ENCODE measurements at places on chromosomes 13 and 19.

GRCh38 chr13:79874396-79875360, 393.7 kb downstream of the NDFIP2 start:
- DNase-seq, result peak; percentile 24

- DNase-seq, result peak; percentile 22
These were observed 52.2 kb upstream of the CYP4F8 start for GRCh38 chr19:15562861-15563260.

DNA sequence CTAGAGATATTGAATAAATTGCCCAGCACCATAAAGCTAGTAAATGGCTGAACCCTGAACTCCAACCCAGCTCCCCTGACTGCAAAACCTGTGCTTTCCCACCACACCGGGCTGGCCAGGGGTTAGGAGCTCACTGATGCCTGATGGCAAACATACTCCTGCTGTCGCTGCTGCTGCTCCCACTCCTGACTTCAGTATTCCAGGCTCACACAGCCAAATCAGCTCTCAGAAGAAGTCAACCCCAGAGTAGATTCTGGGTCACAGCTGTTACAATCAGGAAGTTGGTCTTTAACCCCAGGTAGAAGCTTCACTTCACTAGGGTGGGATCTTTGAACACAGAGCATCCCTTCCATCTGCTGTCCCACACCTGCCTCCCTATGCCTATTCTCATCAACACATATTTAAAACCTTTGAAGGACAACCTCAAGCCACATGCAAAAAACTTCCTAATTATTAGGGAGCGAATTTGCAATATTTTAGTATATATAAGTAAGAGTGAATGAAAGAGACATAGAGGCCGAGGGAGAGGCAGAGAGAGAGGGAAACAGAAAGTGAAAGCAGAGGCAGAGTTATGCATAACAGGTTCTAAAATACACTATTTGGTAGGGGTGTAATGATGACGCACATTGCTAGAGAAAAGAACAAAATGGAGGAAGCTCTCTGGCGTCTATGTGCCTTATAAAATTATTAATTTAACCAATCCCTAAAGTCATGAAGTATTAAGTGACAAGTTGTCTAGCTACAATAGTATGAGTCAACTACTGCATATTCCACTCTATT, 99.4 kb upstream of the SERP2 start:
- DNase-seq, result no peak

DNA sequence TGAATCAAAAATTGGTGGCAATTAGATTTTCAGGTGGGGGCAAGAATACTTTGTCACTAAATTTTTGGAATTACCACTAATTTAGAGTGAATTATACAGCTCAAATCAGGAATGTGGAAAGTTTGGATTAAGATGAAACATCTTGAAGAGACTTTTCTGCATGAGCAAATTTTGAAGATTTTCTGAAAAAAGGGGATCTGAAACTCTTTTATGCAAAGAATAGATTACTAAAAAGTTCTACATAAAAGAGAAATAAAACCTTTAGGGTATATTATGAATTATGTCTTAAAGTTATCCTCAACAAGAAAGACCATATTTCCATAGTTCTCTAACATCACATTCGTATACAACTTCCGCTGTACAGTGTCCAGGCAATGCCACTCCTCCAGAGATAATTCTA, 36.7 kb downstream of the ZNF93 start:
- DNase-seq, result no peak

- DNase-seq, result peak; percentile 70
These were observed 50.5 kb downstream of the STARD13 start for GRCh38 chr13:33235078-33235477.

- peak; percentile 74 for DNase-seq
These were observed 36.1 kb downstream of the ACTN4 start for GRCh38 chr19:38683393-38684077.

- no peak for DNase-seq
These were observed 32.4 kb downstream of the ZNF787 start for GRCh38 chr19:56088497-56089215.

GRCh38 chr13:48902368-48902767, 73.3 kb upstream of the FNDC3A start:
- DNase-seq, result no peak

DNA sequence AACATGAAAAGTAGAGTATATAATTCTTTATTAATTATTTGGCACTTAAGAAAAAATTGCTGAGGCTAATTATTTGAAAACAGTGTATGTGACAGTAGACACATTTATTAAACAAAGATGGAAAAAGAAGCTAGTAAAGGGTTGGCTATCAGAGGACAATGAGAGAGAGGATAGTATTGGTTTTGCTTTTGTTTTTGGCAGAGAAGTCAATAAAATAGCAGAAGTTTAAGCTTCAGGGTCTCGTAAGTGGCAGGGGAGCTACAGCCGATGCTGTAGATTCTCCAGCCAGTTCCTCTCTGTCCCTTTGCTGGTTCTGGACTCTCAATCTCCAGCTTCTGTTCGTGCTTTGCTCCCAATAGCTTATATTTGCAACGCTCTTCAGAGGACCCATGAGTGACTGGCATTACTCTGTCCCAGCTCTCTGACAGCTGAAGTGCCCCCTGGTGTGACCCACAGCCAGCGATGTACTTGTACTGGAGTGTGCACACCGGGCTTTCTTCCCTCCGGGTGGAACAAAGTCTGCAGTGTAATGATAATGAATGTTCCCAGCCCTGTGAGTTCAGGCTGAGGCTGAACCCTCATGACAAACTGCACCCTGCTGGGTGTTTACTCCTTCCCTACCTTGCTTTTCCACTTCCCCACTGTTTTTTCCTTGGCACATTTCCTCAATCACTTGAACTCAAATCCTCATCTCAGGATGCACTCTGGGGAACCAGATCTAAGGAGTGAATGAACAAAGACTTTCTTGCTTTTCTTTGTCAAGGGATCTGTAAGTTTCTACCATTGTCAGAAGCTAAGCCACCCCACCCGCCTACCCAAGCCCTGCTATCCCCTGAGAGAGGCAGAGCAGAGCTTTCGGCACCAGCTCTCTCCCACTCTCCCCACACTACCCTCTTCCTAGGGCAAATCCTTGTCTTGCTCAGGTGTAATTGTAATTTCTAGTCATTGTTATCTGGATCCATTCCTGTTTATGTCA, 254.8 kb downstream of the LHFPL6 start:
- DNase-seq, result no peak

GRCh38 chr13:111359930-111360329, 39.5 kb downstream of the TEX29 start:
- peak; percentile 1 for DNase-seq

GRCh38 chr13:77548095-77548494, 12.6 kb downstream of the SCEL start:
- DNase-seq, result no peak

- DNase-seq, result no peak
These were observed 115.8 kb upstream of the SERP2 start for GRCh38 chr13:44257796-44258195.

GRCh38 chr19:31353833-31354232, 4.6 kb upstream of the TSHZ3 start:
- DNase-seq, result no peak

- no peak for DNase-seq
These were observed 54.8 kb downstream of the COG3 start for GRCh38 chr13:45519493-45519892.

- no peak for DNase-seq
These were observed 287.1 kb downstream of the OXGR1 start for GRCh38 chr13:96707146-96707545.

GRCh38 chr13:96651598-96651997, 342.7 kb downstream of the OXGR1 start:
- no peak for DNase-seq

DNA sequence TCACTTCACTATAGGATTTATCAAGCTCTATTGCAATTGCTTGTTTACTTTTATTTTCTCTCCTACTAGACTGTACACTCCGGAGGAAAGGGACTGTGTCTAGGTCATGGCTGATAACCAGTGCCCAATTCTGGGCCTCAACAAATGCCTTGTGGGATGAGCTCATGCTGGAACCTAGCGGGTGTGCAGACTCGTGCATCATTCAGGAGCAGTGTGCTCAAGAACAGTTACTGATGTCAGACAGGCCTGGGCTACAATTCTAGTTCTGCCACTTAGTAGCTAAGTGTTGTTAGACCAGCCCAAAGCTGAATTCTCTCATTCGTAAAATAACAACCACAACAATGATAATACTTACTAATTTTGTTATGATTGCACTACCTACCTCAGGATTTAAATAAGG, 95.4 kb downstream of the CYSLTR2 start:
- DNase-seq, result no peak

DNA sequence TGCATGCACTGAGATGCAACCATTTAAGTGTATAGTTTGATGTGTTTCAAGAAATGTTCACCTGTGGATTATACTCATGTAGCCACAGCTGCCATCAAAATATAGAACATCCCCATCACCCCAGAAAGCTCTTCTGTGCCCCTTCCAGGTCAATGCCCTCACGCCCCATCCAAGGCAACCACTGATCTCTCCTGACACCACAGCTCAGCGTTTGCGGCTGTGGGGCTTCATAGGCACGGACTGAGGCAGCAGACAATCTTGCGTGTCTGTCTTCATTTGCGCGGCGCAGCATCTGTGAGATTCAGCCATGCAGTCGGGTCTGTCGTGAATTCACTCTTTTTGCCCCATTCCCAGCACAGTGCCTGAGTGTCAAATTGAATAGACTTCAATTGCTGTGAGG, 153.8 kb upstream of the UQCRFS1 start:
- no peak for DNase-seq

DNA sequence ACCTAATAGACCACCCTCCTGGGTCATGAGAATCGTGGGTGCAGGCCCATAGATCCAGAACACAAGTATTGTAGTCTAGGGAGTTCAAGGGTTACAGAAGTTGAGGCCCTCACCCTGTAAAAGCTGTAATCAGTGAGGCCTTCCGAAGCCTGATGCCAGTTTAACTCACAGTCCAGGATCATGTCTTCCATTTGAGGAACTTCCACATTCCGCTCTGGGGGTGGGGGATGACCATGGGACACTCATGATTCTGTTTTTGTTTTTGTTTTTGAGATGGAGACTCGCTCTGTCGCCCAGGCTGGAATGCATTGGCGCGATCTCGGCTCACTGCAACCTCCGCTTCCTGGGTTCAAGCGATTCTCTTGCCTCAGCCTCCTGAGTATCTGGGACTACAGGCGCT, 1.7 kb upstream of the RASIP1 start:
- DNase-seq, result no peak

GRCh38 chr19:50549059-50549926, 18.9 kb downstream of the LRRC4B start:
- DNase-seq, result no peak

DNA sequence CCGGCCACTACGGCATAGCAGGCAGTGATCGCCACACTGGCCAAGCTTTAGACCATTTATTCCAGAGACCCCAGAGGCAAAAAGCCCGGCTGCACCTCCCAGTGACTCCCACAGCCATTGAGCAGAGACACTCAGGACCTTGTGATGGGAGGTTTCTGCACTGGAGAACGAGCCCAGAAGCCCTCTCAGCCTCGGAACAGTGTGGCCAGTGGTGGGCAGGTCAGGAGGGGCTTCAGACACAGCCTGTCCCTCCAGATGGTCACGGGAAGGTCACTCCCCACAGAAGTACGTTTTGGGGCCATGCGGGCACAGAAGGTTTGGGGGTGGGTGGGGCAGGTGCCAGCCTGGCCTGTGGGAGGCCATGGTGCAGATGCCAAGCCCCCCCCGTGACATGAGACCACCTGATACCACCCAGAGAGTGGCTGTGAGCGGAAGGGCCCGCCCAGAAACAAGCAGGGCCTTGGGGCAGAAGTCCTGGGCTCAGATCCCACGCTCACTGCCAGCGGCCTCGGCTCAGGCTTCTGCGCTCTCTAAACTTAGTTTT, 599 bp upstream of the F10 start:
- no peak for DNase-seq

GRCh38 chr13:73960474-73960873, 173.7 kb downstream of the KLF12 start:
- no peak for DNase-seq

DNA sequence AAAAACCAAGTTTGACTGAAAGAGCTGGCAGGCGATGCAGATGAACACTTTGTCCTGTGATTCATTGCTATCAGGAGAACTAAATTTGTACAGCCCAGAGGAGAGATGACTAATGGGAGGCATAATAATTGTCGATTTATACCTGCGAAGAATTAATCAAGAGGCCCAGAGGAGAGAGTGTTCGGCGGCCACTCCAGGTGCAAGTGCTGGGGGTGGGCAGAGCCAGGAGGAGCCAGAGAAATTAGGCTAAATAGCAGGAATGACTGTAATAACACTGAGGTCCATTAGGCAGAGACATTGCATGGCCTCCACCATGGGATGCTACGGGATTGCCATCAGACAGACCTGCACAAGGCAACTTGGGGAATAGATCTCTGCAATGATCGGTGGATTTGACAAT, 107.7 kb upstream of the UQCRFS1 start:
- DNase-seq, result no peak

GRCh38 chr13:97266332-97266731, 44.2 kb downstream of the MBNL2 start:
- no peak for DNase-seq

DNA sequence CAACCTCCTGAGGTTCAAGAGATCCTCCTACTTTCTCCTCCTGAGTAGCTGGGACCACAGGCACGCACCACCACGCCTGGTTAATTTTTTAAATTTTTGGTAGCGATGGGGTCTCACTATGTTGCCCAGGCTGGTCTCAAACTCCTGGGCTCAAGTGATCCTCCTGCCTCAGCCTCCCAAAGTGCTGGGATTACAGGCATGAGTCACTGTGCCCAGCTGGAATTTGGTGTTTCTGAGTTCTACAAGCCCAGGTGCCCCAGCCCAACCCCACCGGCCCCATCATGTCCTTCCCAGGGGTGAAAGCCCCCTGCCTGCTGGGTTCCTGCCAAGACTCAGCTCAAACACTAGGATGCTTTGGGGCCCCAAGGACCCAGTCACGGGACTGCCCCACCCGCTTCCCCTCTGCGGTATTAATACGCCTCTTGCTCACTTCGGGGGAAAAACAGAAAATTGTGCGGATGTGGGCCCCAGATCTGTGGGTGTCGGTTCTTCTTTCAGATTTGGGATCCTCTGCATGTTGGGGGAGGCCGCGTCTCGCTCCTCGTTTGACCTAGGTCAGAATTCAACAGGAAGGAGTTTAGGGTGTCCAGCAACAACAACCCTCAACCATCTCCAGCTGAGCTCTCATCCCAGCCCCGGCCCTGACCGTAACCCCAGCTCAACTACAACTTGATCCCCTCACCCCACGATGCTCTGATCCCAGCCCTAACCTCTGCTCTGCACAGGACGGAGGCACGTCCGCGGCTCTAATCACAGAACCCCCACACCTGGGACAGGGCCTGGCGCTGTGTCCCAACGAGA, 3.7 kb upstream of the FCER2 start:
- no peak for DNase-seq

GRCh38 chr13:73943137-73943964, 190.9 kb downstream of the KLF12 start:
- no peak for DNase-seq

All from GM03348 (cell line).